ENCODE measurements at places on chromosomes 2 and 18. TPM values are rescaled to one million over a fixed set of nuclear protein-coding genes. Genes with fewer than 3 reads are reported as not detected.

STPG4 gene
- total RNA-seq, result not detected

ALLC gene
- not detected for total RNA-seq

CPLX4 gene
- not detected for total RNA-seq

DNA sequence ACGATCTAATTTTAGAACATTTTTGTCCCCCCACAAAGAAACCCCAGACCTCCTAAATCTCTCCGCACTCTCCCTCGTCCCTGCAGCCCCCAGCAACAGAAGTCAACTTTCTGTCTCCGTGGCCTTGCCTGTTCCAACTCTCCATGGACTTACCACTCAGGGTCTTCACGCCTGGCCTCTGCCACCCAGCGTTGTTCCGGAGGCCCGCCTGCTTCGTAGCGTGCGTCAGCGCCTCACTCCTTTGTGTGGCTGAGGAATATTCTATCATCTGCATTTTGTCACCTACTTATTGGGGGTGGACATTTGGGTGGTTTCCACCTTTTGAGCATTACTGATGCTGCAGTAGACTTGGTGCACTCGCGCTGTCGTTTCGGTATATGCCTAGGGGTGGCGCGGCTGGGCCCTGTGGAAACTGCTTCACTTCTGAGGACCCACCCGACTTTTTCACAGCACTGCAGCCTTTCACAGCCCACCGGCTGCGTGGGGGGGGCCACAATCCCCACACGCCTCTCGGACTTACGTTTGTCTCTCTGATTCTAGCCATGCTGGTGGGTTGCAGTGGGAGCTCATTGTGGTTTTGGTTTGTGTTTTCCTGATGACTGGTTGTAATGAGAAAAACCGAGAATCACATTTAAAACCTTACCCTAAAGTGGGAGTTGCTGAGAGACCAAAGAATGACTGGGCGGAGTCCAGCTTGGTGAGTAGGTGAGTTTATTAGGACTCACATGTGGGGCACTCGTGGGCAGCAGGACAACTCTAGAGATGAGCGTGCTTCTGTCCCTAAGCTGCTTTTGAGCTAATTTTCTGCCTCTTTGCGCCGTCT lies 1.4 kb upstream of the HSBP1L1 start:
- DNase-seq, result no peak

GRCh38 chr18:79961527-79962291 lies 2.7 kb upstream of the HSBP1L1 start:
- no peak for DNase-seq

GRCh38 chr2:55550368-55551102 lies 31.0 kb downstream of the CFAP36 start:
- DNase-seq, result peak; percentile 10

GRCh38 chr2:108377815-108378630 lies at the start of gene SULT1C4:
Gene SULT1C4, plus strand, starts transcription at chr2:108377954. Its CDS starts 384 bp downstream, at chr2:108378338.
- DNase-seq, result no peak

- no peak for DNase-seq
Measured at GRCh38 chr2:39144416-39144815, 23.6 kb upstream of the SOS1 start.

DNA sequence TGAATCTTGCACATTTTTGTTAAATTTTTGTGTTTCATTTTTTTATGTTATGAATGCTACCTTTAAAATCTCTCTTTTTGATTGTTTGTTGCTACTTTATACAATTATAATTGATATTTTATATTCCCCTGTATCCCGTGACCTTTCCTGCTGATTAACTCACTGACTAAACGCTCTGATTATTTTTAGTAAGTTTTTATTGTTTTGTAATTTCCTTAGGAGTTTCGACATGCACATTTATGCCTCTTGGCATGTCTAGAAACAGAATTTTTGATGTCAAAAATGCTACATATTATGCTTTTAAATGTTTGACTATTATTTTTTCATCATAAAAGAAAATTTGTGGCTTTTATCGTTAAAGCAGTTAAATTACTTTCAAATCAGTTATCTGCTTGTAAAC lies 1131.6 kb upstream of the TMEFF2 start:
- DNase-seq, result no peak

DNA sequence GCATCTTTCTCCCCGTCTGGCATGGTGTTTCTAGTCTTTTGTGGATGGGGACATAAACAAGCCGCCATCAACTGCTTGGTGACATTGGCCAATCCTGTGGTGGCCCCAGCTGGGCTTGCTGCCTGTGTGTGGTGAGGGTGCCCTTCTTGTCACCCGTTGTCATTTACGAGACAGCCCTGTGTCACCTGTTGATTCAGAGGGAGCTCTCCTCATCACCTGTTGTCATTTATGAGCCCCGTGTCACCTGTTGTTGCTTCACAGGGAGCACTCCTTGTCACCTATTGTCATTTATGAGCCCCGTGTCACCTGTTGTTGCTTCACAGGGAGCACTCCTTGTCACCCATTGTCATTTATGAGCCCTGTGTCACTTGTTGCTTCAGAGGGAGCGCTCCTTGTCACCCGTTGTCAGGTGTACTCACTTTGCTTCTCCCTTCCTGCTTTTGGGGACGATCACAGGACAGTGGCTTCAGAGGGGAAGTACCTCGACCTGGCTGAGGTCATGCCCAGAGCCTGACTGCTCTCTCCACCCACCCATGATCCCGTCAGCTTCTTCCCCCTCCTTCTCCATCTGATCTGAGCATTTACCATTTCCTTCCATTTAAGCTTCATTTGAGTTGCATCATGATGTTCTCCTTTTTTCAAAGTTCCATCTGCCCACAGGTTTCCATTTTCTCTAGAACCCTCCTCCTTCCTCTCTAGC lies 29.1 kb downstream of the HPCAL1 start:
- DNase-seq, result no peak

DNA sequence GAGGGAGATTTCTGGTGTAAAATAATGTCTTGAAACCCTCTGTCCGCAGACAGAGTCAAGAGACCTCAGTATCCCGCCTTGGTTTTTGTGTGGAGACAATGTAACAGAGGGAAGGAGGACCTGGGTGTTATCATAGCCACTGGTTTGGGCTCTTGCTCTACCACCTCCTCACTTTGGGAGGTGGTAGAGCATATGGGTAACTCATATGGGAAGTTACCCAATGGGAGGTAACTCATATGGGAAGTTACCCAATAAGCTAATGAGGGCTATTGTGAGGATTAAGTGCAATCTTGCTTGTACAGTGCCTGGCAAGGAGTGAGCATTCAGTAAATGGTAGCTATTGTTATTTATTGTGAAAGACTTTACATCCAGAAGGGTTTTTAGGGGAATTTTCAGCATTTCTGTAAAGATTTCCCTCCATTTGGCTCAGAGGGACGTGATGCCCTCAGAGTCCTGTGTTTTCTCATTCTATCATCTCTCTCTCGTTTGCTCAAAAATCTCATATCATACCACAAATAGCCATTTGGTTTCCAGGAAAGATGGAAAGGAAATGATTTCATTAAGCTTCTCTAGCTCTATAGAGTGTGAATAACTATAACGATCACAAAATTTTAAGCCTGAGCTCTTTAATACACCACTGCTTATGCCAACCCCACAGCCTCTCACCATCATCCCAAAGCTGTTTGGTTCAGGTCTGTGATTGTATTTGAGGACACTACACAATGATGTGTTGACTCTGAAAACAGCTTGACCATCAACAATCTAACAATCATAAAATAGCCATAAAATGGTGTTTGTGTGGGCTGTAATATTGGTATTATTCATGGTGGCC lies 307.7 kb downstream of the STK39 start:
- DNase-seq, result no peak

- peak; percentile 93 for DNase-seq
Measured at GRCh38 chr2:202265467-202266277, at the start of gene NOP58. Gene NOP58, plus strand, starts transcription at chr2:202265763. Its CDS starts 179 bp downstream, at chr2:202265942.

DNA sequence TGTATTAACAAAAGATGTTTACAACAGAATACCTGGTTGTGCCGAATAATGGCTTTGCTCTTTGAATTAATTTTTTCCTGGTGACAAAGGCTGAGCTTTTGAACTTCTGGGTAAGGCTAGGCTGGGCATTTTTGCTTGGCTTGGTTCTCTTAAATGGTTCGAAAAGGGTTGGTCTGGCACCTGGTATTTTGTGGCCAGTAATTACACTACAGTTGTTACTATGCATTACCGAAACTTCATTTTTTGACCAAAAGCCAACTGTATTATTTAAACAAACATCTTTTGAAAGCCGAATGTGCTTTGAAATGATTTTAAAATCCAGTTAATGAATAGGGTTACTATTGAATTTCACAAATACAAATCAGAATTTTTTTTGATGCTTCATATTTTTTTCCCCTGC lies 19.4 kb upstream of the NFE2L2 start:
- DNase-seq, result no peak

DNA sequence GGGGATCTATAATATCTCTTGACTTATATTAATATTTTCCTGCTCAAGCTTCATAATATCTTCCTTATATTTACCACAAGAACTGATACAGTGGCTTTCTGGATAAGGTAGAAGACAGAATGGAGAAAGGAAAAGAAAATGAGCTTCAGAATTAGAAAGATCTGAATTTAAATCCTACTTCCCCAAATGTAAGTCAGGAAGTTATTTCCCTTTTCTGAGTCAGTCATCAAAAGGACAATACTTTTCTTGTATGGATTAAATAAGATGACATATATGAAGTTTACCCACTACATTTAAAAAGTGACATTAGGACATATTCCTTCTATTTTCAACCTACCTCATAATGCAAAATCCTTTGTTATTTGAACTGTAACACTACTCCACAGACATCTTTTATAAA lies 19.0 kb downstream of the KRCC1 start:
- DNase-seq, result no peak

DNA sequence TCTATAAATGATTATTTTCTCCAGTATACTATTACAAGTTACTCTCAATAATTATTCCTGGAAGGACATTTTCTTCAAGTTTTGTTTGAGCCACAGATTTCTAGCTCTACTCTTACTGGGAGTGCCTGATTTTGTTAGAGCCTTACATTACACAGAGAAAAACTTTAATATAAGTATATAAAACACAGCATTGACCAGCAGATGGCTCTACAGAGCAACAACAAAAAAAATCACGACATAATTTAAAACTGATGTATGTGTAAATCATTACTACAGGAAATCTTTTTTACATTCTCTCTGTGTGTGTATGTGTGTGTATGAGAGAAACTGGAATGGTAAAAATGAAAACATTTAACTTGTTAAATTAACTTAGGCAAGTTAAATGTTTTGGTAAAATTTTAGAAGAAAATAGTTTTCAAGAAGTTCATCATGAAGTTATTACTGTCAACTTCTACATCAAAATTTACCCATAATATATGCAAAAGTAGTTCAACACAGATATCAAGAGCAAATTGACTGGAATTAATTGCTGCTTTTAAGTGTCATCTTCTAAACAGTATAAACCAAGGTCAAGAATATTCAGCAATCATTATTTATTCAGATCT lies 103.3 kb downstream of the MDH1 start:
- DNase-seq, result no peak
